ENCODE measurements at places on chromosomes 6 and 20.

DNA sequence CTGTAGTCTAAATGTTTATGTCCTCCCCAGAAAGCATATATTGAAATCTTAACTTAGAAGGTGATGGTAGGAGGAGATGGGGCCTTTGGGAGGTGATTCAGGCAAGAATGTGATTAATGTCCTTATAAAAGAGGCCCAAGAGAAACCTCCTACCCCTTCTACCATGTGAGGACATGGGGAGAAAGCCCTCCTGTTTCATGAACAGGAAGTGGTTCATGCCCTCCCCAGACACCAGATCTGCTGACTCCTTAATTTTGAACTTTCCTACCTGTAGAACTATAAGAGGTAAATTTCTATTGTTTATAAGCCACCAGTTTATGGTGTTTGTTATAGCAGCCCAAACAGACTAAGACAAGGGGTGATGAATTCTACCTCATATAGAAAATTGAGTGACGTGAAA is 8.7 kb upstream of the ECT2L start:
- DNase-seq = no peak

GRCh38 chr6:113633638-113634037 is 223.5 kb upstream of the MARCKS start:
- no peak for DNase-seq

- no peak for DNase-seq
These were observed 3.6 kb upstream of the TMEM74B start for GRCh38 chr20:1188347-1188746.

DNA sequence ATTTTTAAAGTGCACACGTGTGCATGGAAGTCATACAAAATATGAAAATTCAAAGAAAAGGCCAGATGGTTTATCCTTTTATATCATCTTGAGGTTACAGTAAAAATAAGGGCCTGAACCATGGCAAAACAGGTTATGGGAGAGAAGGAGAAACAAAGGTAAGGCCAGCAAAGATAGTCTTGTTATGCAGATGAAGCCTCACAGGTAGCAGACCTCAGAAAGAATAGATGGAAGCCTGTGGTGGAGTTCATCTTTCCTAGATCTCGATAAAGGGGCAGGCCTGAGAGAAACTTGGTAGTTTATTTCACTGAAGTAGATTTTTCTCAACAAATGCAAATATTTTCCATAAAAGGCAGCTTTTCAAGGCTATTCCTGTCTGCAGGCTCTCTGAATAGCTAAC is 693.8 kb downstream of the KHDRBS2 start:
- no peak for DNase-seq

DNA sequence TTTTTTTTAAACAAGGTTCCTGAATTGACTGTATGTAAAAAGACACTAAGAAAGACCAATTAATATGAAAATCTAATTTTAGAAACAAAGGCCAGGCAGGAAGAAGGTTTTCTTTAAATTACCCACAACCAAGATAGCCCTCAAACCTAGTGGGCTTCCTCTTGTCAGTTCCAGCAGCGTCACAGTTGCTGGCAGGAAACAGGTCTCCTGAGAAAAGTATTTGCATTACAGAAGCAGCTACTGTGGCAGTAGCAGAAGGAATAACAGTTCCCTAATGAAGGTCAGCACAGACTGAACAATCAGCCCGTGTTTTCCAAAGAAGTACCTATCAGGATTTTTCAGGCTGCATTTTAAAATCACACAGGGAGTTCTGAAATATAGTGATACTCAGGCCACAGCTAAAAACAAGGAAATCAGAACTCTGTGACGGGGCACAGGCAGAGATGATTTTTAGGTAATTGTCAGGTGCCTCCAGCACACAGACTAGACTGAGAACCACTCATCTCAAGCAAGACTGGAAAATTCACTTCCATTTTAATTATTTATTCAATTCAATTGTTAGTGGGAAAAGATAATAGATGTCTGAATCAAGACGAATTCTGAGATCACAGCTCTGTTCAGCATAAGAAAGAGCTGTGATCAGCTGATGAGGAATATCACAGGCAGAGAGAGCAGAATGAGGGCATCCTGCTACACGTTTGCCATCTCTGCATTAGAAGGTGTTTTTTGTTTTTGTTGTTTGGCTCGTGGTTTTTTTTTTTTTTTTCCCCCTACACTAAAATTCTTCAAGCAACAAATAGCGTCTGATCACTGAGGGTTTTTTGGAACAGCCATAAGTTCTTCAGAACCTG is 230.5 kb upstream of the KHDRBS2 start:
- no peak for DNase-seq

DNA sequence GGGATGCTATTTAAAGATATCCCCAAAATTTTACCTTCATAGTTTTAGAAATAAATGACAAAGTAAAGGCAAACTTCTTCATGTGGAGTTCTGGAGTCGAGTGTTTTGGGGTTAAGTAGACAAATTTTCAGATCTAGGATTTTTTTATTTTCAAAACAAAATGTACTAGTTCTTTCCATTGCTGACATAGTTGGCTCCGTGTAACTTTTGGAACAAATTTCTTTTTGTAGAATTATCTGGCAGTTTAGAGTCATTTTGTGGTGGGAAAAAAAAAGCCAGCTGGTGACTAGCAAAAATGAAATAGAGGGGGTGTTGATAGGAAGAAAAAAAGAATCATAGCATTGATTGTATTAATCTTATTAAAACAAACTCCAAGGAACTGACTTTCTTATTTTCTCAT is 131.6 kb upstream of the TCF21 start:
- no peak for DNase-seq

DNA sequence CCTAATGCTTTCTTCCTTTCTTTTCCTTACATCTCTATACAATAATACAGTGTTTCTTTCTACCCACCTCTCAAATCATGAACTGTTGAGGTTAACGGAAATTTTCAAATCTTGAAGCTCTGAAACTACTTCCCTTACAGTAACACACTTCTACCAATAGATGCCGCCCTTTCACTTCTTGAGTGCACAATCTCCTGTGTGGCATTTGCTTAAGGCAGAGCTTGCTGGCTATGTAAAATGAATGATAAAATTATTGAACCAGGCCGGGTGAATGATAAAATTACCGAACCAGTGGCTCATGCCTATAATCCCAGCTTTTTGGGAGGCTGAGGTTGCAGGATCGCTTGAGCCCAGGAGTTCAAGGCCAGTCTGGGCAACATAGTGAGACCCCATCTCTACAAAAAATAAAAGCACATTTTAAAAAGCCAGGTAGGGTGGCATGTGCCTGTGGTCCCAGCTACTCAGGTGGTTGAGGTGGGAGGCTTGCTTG is 56.8 kb downstream of the KCNS1 start:
- no peak for DNase-seq

GRCh38 chr20:31861385-31862156 is 8.8 kb downstream of the DUSP15 start:
- DNase-seq = no peak

DNA sequence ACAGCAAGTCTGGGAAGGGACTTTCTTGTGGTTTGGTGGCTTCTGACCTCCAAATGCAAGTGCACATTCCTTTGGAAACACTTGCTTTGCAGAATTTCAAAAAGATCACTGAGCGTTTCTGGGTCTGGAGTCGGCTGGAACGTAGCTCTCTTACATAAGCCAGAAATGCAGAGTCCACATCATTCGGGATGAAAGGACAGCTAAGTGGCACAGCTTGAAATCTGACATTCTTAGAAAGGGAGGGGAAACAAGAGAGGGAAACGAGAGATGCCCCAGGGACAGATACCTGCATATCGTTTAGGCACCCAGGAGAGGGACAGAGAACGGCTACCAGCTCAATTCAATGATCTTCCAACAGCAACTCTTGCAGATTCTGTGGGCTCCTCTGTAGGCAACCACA is 118.7 kb downstream of the NFATC2 start:
- DNase-seq = no peak

GRCh38 chr6:97095311-97095850 is 170.9 kb downstream of the KLHL32 start:
- no peak for DNase-seq

DNA sequence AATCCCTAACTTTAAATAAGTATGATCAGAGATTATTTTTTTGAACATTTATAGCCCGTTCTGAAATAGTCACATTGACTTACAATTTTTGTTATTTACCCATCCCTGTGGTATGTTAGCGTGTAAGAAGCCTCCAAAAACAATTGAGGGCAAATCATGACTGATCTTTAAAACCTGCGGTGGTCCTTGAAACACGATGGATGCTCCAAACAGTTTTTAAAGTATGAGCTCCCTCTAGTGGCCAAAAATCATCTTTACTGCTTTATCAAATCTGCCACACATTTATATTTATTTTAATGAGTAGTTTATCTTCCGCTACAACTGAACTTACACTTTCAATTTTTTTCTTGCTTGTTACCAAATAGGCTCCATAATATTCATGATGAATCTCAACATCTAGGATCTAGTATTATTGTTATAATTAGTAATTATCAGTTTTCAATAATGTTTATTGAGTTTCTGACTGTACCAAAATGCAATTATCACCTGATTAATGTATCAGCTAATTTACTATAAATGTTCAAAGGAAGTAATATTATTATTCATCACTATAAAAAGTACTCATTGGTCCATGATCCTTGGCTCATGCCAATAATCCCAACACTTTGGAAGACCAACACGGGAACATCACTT is 52.2 kb downstream of the MARCKS start:
- DNase-seq = no peak

DNA sequence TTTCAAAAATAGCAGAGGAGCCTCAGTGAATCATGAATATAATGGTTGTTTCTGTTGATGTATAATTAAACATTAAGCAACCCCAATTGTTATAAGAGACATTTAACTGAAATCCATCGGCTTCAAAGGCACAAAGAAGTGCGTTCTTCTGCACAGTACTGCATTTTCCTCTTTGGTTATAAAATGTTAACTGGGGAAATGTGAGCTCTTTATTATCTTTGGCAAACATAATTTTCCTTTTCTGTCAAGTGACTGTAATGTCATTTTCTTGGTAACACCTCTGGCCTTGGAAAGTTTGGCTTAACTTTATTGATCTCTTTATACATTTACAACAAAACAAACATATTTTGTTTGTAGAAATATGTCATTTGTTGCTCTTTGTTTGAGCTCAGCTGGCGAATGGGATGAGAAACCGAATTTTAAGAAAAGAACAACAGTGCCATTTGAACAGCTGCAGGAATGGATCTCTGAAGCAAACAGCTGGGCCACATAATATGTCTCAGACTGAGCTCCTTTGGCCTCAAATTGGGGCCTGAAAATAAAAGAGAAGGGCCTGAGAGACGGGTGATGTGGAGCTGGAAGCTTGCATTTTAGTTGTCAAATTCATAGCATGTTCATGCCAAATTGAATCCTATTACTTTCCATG is 427.0 kb upstream of the SPTLC3 start:
- no peak for DNase-seq

DNA sequence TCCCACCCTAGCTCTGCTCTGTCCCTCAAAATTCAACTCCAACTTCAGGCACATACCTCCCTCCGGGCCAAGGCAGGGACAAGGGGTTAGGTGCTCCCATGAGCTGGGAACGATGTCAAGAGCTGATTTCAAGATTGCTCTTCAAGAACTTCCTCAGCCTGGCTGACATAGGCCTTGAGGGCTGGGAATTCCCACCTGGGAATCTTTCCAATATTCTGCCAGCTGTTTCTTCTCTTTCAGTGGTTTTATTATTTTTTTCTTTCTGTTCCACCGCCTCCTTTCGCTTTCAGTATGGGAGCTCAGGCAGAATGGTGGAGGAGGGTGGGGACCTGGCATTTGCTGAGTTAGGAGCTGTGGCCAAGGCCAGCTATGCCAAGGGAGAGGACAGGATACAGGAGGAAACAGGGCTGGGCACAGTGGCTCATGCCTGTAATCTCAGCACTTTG is 33.7 kb downstream of the SRSF3 start:
- DNase-seq = peak; percentile 69

DNA sequence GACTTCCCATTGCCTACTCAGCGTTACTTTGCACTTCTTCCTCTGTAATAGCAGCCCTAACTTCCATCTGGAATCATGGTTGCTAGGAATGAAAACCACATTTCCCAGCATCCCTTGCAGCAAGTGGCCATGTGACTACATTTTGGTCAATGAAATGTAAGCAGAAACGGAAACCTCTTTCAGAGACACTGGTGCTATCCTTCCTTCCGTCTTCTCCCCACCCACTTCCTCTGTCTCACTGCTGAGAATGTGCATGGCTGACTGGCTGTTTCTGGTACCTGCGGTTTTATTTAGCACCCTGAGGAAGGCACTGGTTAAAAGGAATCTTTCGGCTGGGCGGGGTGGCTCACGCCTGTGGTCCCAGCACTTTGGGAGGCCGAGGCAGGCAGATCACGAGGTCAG is 107.4 kb downstream of the SCML4 start:
- DNase-seq = no peak

DNA sequence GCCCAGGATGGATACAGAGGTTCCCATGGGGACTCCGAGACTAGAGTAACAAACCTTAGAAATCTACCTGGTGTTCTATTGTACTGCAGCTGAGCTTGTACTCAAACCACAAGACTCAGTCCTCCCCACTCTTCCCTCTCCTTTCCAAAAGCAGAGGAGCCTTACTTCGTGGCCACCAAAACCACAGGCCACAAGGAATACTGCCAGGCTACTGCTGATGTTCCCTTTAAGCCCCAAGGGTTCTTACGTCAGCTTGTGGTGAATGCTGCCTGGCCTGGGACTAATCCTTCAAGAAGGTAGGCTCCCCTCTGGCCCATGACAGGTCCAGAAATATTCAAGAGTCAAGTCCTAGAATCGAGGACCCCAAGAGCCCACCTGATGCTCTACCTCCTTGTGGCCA is 10.5 kb upstream of the DEFB128 start:
- no peak for DNase-seq

DNA sequence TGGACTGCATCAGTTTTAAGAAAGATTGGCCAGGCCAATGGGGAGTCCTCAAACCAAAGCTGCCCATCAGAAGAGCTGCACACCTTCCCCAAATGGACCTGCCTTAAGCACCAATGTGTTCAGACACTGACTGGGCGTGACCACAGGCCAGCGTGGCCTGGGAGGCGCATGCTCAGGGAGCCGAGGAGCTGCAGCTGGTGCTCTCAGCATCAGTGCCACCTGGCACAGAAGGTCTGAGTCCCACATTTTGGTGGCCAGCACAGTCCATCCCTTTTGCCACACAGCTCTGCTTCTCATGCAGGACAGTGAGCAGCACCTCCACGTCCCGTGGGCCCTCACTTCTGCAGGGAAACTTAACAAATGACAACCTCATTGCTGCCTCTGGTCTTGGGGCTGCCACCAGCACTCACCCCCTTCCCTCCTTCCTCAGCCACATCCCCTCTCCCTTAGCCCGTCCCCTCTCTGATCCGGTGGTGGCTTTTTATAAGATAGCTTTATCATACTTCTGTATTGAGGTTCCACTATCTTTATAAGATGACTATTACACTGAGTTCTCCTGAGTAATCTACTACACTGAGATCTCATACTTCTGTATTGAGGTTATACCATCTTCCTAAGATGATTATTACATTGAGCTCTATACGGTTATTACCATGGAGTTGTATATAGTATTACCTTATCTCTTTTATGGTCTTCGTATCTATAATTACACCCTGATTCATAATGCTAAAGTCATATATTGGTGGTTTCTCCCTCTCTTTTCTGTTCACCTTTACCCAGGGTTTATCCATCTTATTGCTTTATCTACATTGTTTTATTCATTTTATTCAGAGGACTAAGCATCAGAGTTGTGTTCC is 109.1 kb downstream of the TOX2 start:
- no peak for DNase-seq

Measured in Right ventricle myocardium inferior (tissue), 1 donor.